ENCODE measurements at places on chromosomes 11 and 22. TPM values are rescaled to one million over a fixed set of nuclear protein-coding genes. Genes with fewer than 3 reads are reported as not detected.

MMP27 gene
- total RNA-seq: 0.17 TPM

TMEM151A gene
- total RNA-seq: under 0.01 TPM

- H3K36me3 ChIP-seq: no peaks in the 10 kb centered on the region
- no peak overlapping the region for H3K4me3 ChIP-seq
- peaks cover 16% of the 10 kb centered on the region for H3K27me3 ChIP-seq
- peak; percentile 68 for DNase-seq
- H3K4me1 ChIP-seq: peaks cover 27% of the 10 kb centered on the region
- H3K27ac ChIP-seq: peak overlapping the region; percentile 43
Observed at GRCh38 chr11:43988040-43988817, 45.8 kb downstream of the C11orf96 start.

WNT7B gene
- total RNA-seq: under 0.01 TPM

- H3K27me3 ChIP-seq: no peaks in the 10 kb centered on the region
- H3K4me1 ChIP-seq: peaks cover 24% of the 10 kb centered on the region
- no peaks in the 10 kb centered on the region for H3K36me3 ChIP-seq
- H3K4me3 ChIP-seq: no peak overlapping the region
- H3K27ac ChIP-seq: no peak overlapping the region
- DNase-seq: no peak
Observed at GRCh38 chr22:37551981-37552380, 8.3 kb upstream of the CDC42EP1 start.

SLC22A9 gene
- total RNA-seq: not detected

GRCh38 chr11:123299721-123300120, 104.7 kb upstream of the CLMP start:
- H3K4me1 ChIP-seq: peaks cover 2% of the 10 kb centered on the region
- no peak overlapping the region for H3K27ac ChIP-seq

- H3K27me3 ChIP-seq: no peaks in the 10 kb centered on the region
- DNase-seq: no peak
- no peaks in the 10 kb centered on the region for H3K36me3 ChIP-seq
- no peak overlapping the region for H3K4me3 ChIP-seq
- no peak overlapping the region for H3K27ac ChIP-seq
Observed at GRCh38 chr11:109815500-109816150, 277.6 kb upstream of the ZC3H12C start.

All from fibroblast of lung (primary cell).